Mesenteric fat pad (tissue), 1 donor: ENCODE measurements at places on chromosomes 16 and 17. TPM values are rescaled to one million over a fixed set of nuclear protein-coding genes. Genes with fewer than 3 reads are reported as not detected.

GRCh38 chr17:55266051-55266957, 1.5 kb downstream of the HLF start:
- DNase-seq = no peak

SLC16A5 gene
- 12.3 TPM for total RNA-seq

DHX40 gene
- 21.3 TPM for total RNA-seq

DNA sequence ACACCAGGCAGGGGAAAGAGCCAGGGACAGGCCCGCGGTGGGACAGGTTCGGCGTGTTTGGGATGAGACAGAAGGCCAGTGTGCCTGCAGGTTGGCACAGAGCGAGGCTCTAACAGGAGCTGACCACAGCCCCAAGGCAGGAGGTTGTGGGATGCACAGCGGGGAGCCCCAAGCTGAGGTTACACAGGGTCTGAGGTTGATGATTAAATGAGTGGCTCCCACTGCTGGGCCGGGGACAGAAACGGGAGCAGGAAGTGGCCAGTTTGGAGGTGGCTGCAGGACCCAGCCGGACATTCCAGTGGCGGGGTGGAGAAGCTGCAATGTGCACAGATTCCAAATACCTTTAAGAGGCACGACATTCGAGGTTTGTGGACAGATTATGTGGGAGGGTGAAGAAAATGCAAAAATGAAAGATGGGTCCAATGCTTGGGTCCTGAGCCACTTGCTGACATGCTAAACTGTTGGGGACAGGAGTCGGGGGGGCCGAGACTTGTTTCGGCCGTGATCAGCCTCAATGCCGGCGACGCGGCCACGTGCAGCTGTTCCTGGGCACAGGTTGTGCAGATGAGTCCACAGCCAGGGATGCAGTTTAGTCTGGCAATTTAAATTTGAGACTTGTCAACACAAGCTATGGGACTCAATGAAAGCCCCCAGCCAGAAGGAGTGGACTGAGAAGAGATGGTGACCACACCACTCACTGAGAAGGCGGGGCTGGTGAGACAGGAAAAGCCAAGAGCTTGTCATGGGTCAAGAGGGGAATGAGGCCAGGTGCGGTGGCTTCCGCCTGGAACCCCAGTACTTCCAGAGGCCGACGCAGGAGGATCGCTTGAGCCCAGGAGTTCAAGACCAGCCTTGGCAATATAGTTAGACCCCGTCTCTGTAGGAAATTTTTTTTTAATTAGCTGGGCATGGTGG, 8.7 kb downstream of the ENPP7 start:
- DNase-seq = no peak

- DNase-seq = no peak
These were observed 136.2 kb upstream of the SALL1 start for GRCh38 chr16:51287121-51287755.

TAT gene
- total RNA-seq = not detected

DNA sequence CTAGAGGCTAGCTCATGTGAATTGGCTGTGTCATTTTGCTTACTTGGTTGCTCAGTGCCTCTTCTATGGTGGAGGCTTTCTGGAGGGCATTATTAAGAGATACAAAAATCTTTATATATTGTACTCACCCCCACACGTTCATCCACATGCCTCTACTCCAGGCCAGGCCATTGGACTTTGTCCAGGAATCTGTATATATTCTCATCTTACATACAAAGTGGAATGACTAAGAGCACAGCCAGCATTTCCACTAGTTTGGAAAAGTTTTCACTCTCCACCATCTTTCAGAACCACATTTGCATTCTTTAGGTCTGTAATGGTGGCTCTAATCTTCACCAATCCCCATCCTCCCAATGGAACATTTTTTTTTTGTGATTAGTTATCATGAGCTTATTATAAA, 4.8 kb upstream of the GLG1 start:
- no peak for DNase-seq

DNA sequence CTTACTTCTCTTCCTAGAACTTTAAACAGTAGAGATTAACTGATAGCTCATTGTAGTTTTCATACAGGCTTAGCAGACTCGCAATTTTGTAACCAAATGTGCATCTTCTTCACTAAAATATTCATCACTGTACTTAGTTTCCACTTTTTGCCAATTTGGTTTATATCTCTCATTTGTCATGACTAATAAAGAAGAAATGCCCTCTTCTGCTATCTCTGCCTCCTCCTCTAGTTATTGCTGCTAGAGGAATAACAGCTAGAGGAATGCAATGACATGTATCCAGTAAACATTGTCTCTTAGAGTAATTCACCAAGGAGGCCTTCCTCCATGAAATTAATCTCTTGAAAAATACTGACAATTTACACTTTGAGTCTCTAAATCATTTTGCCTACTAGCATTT, 115.5 kb upstream of the COX10 start:
- DNase-seq = no peak

GRCh38 chr17:17971431-17972125, 622 bp downstream of the TOM1L2 start:
- no peak for DNase-seq

DNA sequence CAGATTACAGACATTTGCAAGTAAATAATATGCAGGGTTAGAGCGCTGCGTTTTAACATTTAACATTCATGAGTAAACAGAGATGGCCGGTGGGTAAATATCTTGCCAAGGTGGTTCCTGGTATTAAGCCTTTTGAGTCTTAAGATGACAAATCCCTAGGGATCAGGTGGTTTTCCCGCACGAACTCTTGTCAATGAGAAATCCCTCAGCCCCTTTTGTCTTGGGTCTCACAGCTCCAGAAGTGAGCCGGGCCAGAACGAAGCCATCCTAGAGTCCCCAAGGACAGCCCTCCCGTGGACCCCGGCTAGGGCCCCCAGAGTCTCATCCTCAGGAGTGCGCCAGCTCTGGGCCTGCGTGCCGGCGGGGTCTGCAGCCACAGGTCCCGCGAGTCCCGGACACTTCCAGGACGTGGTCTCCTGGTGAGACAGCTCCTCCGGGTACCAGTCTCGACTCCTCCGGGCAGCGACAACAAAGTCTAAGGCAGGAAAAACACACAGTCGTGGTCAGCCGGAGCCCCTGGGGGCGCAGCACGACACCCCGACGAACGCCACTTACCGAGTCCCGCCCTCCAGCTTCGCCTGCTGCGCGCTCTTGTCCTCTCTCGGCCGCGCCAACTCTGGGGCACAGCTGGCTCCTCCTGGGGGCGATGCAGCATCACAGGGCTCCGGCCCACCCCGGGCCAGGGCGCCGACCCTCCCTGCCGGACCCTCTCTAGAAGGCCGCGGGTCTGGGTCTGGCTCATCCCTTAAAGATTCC, 13.3 kb downstream of the MIS12 start:
- no peak for DNase-seq

DNA sequence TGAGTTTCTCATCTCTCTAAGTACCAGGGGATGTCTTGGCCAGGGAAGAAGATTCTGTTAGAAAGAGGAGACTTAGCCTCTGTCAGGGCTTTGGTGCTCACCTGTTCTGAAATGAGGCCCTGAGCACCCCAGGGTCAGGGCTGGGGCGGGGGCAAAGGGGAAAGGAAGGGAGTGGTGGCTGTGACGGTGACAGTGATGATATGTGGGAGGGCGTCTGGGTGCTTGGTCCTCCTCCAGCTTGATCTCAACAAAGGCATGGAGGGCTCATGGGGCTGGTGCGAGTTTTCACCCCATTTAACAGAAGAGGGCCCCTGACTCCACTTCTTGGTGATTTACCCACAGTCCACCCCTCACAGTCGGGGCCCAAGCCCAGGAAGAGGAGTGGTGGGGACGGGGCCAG, 15.1 kb downstream of the SOX8 start:
- no peak for DNase-seq

DNA sequence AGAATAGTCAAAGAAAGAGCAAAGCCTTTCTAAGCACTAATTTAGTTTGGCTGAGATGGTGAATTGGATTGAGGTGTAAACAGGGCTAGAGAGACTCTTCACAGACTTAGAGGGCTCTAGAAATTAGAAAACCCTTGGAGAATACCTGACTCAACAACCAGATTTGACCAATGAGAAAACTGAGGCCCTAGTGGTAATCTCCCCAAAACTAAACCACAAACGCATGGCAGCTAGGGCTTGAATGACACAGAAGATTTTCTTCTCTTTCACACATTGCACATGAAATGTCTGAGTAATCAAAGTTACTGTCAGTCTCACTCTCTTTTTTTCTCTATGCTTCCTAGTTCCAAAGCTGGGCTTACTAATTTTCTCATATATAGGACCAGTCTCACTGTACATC, 314.5 kb upstream of the KCNJ16 start:
- no peak for DNase-seq
